ENCODE measurements at places on chromosomes 7 and 10.

DNA sequence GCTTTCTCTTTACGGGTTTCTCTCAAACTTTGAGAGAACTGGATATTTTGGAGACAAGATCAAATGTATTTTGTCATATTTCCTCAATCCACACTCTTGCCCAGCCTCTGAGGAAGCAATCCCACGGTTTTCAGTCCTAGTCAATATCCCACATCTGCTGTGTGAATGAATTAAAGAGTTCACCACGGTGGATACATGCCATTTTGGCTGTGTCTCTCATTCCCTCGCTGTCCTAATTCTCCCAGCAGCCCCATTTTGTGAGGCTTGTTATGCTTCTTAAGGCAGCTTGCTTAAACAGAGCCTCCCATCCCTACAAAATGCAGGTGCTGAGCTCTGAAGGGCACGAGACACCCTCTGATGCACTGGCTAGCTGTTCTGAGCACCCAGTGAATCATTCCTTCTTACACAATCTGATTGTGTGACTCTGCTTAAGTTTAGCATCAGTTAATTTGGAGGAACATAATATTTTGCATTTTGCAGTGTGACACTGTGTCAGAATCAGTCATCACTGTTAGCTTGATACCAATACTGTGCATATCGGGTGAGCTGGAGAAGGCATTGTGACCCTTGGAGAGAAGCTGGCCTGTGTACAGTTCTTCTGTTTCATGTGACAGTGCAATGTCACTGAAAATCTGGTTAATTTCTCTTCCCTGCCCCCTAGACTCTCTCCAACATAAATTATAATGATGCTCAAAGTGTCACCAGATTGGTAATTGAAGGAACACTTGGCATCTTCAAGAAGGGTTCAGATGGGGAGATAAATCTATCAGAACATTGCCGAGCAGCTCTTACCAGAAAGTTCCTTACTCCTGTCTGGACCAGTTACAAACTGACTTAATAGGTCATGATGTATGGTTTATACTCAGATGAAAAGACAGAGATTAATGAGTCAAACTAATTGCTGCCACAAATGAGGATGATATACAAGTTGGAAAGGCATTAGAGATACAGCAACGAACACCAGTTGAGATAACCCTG lies 103.7 kb upstream of the AOAH start:
- DNase-seq = no peak

DNA sequence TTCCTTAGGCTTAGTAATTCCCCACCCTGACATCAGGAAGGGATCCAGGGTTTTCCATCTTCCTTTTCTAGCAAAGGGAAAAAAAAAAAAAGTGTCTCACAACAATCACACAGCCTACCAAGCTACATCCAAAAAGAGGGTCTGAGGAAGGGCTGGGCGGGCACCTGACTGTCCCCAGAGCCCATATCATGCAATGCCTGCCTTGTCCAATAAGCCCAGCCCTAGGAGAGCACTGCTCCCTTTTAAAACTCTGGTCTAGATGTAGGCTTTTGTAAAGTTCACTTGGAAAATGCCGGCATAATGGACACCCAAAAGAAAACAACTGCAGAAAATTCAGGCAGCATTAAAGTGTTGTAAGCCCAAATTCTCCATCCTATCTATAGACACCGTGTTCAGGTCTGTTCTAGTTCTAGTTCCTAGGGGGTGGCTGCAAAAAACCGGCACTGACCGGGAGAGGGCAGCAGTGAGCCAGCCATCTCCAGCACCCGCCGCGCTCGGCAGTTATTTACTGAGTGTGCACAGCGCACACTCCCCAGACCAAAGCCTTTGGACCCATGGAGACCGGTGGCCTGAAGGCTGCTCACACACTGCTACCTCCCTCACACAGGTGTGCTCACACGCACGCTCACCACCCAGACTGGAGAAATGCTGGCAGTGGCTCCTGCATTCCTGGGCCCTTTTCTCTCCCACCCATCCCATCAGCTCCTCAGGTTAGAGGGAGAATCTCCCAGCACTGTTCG lies 48.7 kb downstream of the PODXL start:
- DNase-seq = no peak

- DNase-seq = no peak
Measured at GRCh38 chr10:104521901-104522694, 119.0 kb upstream of the SORCS3 start.

DNA sequence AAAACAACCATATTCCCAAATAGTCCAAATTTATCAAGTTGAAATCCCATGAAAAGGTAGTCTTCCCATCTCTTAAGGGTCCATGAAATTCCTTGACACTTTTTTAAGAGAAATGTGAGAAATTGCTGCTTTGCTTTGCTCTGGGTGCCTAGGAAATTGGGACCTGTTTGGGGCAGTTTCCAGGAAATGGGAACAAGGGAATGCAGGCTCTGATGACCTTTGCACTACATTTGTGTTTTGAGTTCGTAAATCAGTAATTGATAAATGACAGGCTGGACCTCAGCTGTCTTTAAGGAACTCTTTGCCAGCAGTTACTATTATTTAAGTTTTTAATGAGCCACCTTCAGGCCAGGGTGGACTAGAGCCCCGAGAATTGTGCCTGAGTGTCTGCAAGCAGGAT lies 203.5 kb downstream of the LRMDA start:
- no peak for DNase-seq

DNA sequence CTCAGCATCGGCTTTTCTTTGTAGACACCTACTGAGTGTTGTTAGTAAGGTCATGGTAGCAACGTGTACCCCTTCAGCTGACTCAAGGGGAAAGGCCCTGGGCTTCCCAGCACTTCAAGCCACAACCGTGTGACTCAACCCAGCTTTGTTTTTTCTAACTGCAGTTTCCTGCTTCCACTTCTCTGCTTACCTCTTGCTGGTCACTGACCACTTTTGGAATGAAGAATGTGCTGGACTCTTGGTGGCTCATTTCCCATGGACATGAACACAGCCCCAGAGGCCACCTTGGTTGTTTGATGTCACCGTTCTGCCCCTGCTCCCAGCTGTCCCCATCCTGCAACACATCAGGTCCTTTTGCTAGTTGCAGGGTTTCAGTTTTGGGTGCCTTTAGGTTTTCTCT lies 69.5 kb upstream of the ZNF438 start:
- DNase-seq = no peak

- no peak for DNase-seq
Measured at GRCh38 chr7:104135760-104136558, 71.9 kb downstream of the ORC5 start.

GRCh38 chr7:55094092-55094690 lies 75.4 kb downstream of the EGFR start:
- DNase-seq = no peak

DNA sequence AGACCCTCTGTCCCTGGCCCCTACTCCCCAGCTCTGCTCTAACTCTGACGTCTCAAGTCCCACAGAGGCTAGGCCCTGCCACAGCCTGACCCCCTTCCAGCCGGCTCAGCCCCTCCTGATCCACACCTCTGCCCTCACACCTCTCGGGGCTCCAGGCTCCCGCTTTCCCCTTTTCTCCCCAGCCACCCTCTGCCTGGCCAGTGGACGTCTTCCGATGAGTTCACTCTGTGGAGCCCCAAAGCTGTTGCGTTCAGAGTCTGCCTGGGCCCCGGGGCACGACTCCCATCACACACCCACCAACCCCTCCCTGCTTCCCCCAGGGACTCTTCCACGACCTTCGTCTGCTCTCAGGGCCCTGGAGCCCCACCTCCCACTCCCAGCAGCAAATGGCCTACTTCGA lies 18.4 kb upstream of the TBRG4 start:
- no peak for DNase-seq

GRCh38 chr10:86243651-86244155 lies 122.9 kb downstream of the GRID1 start:
- DNase-seq = no peak

GRCh38 chr7:13276977-13277376 lies 589.5 kb downstream of the ARL4A start:
- DNase-seq = no peak

- DNase-seq = no peak
Measured at GRCh38 chr7:84666651-84667050, 472.1 kb upstream of the SEMA3A start.

- no peak for DNase-seq
Measured at GRCh38 chr10:100579261-100580090, 43.7 kb downstream of the HIF1AN start.

All from SK-N-MC (cell line).